ENCODE measurements at places on chromosomes 1 and 21.

- no peak for DNase-seq
Measured at GRCh38 chr1:151606384-151606783, 5.5 kb upstream of the SNX27 start.

- no peak for DNase-seq
Measured at GRCh38 chr1:78339490-78339889, 151.3 kb upstream of the PTGFR start.

- no peak for DNase-seq
Measured at GRCh38 chr1:8266436-8267165, 51.3 kb upstream of the SLC45A1 start.

DNA sequence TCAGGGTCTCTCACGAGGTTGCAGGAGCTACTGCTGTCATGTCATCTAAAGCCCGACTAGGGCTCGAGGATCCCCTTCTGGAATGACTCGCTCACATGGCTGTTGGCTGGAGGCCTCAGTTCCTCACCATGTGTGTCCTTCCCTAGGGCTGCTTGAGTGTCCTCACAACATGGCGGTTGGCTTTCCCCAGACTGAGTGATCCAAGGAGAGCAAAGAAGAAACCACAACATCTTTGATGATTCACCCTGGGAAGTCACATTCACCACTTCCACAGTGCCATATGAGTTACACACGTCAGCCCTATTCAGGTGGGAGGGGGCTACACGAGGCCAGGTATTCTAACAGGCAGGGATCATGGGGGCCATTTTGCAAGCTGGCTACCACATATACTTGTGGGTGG lies 64.9 kb downstream of the FHAD1 start:
- no peak for DNase-seq

DNA sequence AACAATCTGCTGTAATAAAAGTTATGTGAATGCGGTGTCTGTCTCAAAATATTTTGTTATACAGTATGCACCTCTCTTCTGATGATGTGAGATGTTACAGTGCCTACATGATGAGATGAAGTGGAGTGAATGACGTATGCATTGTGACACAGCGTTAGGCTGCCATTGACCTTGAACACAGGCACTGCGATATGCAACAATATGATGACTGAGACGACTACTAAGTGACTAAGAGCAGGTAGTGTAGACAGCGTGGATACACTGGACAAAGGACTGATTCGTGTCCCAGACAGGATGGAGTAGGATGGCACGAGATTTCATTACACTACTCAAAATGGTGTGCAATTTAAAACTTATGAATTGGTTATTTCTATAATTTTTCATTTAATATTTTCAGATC lies 8.4 kb downstream of the SGIP1 start:
- DNase-seq = no peak

GRCh38 chr1:187091666-187092065 lies 262.9 kb downstream of the PLA2G4A start:
- DNase-seq = no peak

DNA sequence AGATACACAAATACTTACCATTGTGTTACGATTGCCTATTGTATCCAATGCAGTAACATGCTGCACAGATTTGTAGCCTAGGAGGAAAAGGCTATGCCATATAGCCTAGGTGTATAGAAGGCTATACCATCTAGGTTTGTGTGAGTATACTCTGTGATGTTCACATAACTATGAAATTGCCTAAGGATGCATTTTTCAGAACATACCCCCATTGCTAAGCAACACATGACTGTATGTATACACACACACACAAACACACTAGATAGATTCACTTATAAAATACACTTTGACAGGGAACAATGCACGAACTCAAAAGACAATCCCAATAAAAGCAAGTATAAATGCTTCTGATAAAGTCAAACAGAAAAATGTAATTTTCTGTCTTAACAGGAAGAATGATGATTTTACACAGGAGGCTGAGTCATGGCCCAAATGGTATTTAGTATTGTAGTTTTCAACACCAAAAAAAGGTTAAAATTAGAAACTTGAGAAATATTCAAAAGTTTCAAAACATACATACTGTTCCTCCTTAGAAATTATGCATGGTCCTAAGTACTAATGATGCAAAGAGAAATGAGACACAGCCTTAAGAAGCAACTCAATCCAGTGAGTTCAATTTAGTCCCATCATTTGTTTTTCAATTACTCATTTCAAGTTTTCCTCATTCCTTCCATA lies 12.2 kb downstream of the FH start:
- DNase-seq = no peak

DNA sequence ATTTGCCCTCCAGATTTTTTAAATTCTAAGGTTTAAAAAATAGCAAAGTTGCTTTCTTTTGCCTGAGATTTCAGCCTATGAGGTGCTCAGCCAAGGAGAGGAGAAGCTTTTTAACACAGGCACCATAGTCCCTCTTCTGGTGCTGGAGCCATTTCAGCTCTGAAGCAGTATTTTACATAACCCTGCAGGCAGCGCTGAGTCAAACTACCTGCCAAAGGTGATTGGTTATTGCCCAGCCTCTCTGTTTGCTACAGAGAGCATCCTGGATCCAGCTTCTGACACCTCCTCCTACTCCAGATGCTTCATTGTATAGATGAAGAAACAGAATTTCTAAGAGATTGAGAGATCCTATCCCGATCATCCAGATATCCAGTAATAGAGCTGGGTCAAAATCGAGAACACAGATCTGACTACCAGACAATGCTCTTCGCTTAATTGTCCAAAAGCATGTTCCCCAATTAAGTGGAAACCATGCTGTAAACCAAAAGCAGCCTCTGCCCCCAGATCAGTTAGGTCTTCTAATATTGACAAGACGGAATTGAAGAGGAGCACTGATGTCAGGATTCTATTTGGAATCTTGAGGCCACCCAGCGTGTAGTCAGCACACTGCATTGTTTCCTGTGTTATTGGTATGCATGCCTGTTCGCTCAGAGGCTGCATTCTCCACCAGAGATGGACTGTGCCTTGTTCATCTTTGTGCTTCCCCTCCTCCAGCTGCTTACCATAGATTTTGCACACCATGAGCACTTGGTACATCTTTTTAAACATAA lies 22.1 kb downstream of the RGS8 start:
- DNase-seq = no peak

- no peak for DNase-seq
Measured at GRCh38 chr1:151511636-151512215, 539 bp downstream of the CGN start.

GRCh38 chr1:219521325-219521724 lies 91.6 kb downstream of the ZC3H11B start:
- DNase-seq = no peak

GRCh38 chr21:28769683-28770082 lies 223.0 kb downstream of the LTN1 start:
- DNase-seq = no peak

GRCh38 chr1:1270813-1271212 lies 2.8 kb downstream of the UBE2J2 start:
- no peak for DNase-seq

DNA sequence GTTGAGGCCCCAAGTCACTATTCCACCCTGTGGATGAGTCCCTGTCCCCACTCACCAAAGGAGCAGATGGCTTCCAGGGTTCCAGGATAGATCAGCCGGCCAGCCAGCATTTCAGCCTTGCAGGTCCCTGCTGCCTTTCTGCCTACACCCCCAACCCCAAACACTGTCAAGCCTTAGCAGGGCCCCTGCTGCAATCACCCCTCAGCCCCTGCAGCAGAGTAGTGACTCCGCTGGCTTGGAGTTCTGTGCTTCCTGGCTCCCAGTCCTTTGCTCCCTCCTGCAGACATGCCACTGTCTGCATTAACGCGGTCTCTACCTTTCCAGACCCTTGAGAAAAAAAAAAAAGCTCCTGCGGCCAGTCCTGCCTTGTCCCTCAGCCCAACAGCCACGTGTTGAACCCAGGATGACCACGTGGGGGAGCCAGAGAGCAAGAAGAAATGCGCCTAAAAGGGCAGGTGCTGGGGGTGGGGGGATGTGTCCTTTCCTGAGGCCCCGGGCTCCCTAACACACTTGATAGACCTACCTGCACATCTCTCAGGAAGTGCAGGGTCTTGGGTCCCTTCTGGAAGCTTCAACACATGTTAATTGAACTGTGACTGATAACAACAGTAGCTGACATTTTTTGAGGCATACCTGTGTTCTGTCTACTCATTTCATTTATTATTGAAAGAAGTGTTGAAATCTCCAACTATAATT lies 37.4 kb downstream of the RASSF5 start:
- peak; percentile 59 for DNase-seq

Data from stimulated activated CD8-positive, alpha-beta memory T cell treated with anti-CD3 and anti-CD28 coated beads, Interleukin-7, amount 100 ng/mL, for 1 hour (primary cell).